ENCODE measurements at places on chromosomes 12 and 14.

GRCh38 chr14:94104731-94105130 lies 5.8 kb upstream of the IFI27 start:
- DNase-seq: no peak

GRCh38 chr14:69896972-69897371 lies 17.8 kb downstream of the SMOC1 start:
- DNase-seq: no peak

DNA sequence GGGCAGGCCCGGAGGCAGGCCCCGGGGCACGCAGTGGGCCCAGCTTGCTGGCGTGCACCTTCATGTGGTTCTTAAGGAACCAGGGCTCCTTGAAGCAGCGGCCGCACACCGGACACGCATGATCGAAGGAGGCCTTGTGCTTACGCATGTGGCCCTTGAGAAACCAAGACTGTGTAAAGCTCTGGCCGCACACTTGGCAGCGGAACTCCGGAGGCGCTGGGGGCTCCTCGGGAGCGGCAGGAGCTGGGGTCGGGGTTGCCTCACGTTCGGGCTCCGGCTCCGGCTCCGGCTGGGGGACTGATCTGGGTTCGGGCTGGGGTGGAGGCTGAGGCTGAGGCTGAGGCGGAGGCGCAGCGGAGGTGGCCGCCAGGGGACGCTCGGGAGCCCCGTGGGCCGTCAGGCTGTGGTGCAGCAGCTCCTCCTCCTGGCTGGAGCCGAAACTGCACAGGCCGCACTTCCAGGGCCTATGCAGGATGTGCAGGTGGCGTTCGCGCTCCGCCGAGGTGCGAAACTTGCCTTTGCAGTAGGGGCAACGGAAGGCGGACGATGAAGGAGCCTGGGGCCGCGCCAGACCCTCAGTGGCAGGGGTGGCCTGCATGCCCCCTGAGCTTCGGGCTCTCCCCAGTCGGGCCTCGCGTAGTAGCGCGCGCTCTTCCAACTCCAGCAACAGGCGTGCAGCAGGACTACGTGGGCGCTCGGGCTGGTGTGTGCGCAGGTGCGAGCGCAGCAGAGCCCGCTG lies 6.0 kb downstream of the ZNF219 start:
- peak; percentile 71 for DNase-seq

DNA sequence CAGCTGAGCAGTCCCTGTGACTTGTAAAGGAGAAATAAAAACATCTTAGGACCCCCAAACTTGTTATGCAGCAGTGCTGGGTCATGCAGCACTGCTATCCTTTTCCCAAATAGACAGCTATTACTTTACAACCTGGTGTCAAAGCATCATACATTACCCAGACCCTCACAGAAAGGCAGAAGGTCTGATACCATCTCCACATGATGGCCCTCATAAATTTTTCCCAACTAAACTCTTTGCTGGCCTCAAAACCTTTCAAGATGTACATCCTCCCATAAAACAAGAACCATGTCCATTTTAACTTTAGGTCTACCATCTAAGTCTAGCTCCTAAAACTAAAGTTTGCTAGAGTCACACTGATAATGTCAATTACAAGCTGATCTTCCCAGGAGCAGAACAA lies 8.7 kb upstream of the RESF1 start:
- no peak for DNase-seq
